ENCODE measurements at places on chromosomes 3 and 15.

DNA sequence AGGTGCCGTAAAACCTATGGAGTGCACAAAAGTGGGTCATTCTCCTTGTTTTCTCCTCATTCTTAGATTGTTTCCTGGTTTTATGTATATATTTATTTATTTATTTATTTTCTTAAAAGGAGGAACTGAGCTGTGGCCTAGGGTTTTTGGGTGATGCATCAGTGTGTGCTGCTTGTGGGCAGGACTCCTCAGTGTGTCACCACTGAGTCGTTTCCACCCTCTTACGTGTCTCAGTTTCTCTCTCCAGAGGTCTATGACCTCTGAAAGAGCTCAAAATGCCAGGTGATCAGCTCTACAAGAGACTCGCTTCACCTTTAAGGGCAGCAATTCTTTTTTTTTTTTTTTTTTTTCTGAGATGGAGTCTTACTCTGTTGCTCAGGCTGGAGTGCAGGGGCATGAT is 72.9 kb downstream of the CD200 start:
- no peak for DNase-seq

- DNase-seq: no peak
These were observed 16.2 kb downstream of the XPC start for GRCh38 chr3:14162178-14162577.

DNA sequence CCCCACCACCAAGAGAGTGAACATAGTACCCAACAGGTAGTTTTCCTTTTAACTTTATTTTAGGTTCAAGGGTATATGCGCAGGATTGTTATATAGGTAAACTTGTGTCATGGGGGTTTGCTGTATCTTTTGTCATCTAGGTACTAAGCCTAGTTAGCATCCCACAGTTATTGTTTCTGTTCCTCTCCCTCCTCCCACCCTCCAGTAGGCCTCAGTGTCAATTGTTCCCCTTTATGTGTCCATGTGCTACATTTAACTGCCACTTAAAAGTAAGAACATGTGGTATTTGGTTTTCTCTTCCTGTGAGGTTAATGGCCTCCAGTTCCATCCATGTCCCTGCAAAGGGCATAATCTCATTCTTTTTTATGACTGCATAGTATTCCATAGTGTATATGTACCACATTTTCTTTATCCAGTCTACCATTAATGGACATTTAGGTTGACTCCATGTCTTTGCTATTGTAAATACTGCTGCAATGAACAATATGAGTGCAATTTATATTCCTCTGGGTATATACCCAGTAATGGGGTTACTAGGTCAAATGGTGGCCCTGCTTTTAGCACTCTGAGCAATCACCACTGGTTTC is 66.2 kb downstream of the ST3GAL6 start:
- DNase-seq: no peak

DNA sequence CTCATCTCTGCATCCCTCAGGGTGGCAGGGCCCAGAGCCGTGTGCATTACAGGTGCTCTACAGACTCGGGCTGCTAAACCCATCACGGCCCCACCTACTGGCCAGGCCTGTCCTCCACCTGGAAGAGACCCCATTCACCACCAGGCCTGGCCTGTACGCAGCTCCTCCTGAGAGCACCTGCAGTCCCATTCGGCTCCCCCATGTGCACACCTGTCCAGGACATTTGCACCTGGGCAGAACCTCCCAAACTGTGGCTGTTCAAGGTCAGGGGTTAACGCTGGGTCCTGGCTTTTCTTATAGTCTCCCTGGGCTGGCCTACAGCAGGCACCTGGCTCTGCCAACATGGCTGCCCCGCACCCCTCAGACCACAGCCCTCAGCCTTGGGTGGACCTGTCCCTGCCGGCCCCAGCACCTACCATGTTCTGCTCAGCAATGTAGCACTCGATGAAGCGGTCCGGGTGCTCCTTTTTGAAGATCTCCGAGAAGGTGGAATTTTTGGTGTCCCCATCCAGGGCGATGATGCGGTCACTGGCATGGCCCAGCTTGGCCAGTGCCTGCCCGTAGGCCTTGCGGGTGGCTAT is 25.7 kb downstream of the TKT start:
- DNase-seq: no peak

- no peak for DNase-seq
These were observed 171.1 kb downstream of the RAB11A start for GRCh38 chr15:66040211-66040892.

- DNase-seq: no peak
These were observed 1.3 kb downstream of the SACM1L start for GRCh38 chr3:45690336-45691035.

DNA sequence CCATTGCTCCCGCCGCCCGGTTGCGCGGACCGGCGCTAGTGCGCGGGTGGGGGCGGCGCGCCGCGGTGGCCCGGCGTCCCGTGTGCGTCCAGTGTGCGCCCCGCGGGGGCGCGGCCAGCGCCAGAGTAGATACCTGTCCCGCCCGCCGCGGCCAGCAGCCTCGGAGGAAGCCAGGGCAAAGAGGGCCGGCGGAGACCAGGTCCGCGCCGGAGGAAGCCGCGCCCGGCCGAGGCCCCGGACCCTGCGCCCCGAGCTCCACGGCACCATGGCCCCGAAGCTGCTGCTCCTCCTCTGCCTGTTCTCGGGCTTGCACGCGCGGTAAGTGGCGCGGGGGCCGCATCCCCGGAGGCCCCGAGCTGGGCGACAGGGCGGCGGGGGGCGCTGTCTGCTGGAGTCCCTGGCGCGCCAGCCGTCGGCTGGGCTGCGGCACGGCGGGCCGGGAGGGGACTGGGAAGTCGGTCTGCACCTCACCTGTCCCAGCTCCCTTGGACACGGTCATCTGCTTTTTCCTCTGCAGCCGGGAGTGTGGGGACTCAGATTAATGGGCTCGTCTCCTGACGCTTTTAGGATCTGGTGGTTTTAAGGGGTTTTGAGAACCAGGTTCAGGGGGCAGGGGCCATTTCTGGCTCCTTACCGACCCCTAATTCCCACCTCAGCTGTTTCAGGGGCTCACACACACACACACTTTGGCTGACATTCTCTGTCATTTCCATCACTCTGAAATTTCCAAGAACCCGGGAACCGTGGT is 464 bp downstream of the GABRG3 start:
- no peak for DNase-seq

DNA sequence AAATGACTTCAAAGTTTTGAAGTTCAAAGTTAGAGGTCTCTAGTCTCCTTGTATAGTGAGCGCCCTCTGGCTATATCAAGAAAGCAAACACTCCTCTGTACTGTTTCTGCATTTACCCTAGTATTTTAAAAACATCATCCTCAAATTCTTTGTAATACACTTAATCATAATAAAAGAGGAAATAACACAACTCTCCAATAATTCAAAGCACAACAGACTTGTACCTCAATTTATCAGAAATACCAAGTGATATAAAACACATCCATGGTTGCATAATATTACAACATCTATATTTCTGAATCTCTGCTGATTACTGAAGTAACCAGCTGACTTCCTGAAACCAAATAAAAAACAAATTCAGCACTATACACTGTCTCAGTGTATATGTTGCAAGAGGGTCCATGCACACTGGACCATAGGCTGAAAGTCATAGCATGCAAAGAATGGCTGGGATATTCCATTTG is 12.5 kb downstream of the PLOD2 start:
- DNase-seq: no peak

- DNase-seq: no peak
These were observed 9.0 kb downstream of the ARPP21 start for GRCh38 chr3:35648347-35648746.

GRCh38 chr15:40872791-40873693 is 992 bp downstream of the RHOV start:
- no peak for DNase-seq

- no peak for DNase-seq
These were observed 68.1 kb downstream of the NOX5 start for GRCh38 chr15:69082554-69082953.

DNA sequence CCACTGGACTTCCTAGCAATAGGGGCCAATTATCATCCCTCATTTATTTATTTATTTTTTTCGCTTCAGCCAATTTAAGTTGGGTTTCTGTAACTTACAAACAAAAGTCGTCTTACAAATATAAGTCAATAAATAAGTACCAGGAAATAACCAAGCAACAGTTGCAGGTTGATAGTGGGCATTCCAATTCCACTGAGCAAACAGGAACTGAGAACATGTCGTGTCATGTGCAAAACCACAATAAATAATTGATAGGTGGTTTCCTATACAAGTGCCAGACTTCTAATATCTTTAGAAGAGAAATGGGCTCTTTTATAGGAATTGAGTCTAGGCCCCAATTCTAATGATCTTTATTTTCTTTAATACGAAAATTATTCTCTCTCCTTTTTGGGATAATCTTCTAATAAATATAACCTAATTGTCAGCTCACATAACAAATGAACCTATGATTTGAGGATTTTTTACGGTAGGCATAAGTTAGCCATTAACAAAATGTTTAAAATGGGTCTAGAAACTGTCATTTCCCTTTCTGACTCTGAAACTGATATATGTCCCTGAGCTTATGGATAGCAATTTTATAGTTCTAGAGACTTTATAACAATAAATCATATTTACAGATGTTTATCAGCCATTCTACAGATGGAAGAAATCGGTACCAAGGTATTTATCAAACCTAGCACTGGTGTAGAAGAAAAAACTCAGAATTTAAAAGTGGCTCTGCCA is 571.8 kb downstream of the FOXP1 start:
- no peak for DNase-seq

DNA sequence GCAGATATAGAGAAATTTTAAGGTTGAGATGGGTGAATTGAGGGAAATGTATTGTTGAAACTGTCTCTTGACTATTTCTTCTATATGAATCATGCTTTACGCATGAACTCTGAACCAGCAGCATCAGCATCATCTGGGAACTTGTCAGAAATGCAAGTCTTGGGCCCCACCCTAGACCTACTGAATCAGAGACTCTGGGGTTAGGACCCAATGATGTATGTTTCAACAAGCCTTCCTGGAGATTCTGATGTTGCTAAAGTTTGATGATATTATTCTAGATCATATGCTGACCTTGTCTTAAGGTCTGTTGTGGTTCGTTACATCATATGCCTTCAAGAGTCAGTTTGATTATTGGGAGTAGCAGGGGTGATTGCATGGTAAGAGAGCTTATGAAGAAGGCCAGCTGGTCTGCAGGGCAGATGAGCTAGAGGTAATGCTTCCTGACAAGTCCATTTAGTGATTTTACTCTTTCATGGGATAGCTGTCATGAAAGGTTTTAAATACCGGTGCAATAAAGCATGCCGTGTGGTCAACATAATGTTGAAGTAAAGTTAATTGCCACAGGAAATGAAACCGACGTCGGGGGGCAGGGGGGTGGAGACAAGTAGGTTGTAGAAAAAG is 152.4 kb upstream of the MRPL3 start:
- DNase-seq: no peak

DNA sequence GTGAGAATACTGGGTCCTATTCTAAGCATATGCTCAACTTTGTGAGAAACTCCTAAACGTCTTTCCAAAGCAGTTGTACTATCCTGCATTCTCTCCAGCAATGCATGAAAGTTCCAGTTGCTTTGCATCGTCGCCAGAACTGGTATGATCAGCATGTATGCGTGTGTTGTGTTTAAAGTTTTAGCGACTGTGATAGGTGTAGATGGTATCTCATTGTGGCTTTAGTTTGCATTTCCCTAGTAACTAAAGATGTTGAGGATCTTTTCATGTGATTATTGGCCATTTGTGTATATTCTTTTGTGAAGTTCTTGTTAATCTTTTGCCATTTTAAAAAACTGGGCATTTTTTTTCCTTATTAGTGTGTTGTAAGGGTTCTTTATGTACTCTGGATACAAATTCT is 115.1 kb downstream of the SPATA16 start:
- DNase-seq: no peak

DNA sequence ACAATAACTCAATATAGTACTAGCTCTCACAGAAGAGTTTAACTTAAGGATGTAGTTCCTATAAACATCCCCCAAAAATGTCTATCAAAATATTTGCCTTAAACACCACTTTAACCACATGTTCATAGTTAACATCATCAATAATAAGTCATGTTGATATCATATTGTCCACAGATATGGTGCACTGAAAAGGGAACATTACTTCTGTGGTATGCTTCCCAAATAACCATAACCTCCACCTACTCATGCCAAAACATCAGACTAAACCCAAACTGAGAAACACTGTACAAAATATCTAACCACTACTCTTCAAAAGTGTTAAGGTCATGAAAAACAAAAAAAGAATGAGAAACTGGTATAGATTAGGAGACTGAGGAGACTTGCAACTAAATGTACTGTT is 32.9 kb downstream of the SLC4A7 start:
- DNase-seq: no peak

- no peak for DNase-seq
These were observed 196.1 kb upstream of the P2RY1 start for GRCh38 chr3:152638707-152639450.

DNA sequence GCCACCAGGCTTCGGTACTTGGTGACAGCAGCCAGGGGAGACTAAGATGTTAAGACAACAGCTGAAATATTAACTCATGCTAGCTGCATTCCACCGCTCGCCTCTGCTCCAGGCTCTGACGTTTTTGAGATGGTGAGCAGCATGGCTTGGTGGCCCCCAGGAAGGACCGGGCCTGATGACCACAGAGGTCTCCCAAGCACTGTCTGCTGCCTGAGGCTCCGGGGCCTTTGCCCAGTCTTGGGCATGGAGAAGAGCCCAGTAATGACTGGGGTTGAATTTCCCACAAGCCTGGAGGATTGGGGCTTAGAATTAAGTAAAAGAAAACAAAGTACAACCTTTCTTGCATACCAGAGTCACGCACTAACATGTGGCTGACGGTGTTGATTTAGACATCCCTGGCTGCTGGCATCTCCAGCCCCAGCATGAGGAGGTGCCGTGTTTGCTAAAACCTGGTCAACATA is 243.6 kb upstream of the LYSMD4 start:
- DNase-seq: no peak

GRCh38 chr3:51975852-51976549 is 1.1 kb downstream of the ABHD14A start:
- DNase-seq: no peak

DNA sequence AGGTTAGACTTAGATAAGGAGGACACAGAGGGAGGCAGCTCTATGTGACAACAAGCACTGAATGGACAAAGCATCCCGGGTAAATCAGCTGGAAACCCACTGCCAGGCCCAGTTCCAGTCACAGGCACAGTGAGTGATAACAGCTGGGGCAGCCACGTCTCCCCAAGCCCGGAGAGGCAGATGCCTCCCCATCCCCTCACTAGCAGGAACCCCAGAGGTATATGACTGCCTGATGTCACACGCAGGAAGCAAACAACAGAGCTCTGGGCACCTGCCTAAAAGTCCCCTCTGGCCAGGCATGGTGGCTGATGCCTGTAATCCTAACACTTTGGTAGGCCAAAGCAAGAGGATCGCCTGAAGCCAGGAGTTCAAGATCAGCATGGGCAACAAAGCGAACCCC is 18.2 kb downstream of the C15orf62 start:
- DNase-seq: no peak

- DNase-seq: no peak
These were observed 4.1 kb downstream of the SETD2 start for GRCh38 chr3:47159820-47160219.

- DNase-seq: no peak
These were observed 13.2 kb upstream of the BNIP2 start for GRCh38 chr15:59702351-59702750.

GRCh38 chr3:168684519-168684918 is 588.8 kb upstream of the GOLIM4 start:
- no peak for DNase-seq
